ENCODE measurements at places on chromosomes 11 and 22.

DNA sequence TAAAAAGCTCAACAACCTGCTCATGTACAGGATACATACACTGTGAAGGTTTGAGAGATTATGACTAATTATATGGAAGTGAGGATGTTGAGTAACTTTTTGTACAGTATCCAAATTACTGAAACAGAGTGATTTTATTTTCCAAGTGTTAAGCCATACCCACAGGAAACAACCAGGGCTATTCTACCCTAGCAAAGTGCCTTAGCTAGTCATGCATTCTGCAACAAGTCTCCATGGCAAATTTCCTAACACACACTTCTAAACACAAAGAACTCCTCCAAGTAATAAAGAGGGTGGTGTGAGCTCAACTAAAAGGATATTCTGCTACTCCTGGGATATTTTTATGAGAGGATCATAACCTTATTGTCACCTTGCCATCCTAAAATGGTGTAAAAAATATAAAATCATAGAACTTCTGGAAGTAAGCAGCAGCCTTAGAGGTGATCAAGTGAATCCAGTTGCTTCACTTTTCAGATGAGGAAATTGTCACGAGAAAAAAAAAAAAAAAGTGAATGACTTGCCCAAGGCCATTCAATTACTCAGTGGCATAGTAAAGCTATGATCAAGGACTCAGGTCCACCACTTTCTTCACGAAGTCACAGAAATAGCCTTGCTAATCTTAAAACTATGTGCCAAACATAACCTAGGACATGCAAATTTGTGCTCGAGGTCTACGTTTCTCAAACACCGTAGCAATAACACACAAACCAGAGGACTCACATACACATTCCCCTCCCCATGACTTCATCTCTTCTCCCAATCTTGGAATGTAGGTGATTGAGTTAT is 4.2 kb downstream of the LGR4 start:
- DNase-seq = no peak

DNA sequence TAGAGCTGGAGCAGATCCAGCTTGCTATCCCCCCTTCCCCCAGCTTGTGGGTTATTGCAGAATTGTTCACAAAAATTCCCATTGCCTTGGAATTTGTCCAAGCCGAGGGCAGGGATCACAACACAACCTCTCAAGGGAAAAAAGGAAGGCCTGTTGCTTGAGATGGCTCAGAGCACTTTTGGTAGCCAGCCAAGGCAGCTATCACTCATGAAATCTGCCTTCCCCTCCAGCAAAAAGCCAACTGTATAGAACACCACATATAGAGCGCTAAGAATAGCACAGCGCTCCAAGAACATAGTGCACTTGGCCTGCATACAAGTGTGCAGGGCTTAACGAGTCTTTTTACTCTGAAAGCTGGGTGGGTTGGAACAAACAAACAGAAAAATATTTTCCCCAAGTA is 46.2 kb downstream of the FAM83F start:
- DNase-seq = peak; percentile 91

GRCh38 chr11:70354629-70355028 is 43.7 kb upstream of the CTTN start:
- DNase-seq = no peak

GRCh38 chr11:23405350-23405937 is 545.2 kb upstream of the CCDC179 start:
- no peak for DNase-seq

DNA sequence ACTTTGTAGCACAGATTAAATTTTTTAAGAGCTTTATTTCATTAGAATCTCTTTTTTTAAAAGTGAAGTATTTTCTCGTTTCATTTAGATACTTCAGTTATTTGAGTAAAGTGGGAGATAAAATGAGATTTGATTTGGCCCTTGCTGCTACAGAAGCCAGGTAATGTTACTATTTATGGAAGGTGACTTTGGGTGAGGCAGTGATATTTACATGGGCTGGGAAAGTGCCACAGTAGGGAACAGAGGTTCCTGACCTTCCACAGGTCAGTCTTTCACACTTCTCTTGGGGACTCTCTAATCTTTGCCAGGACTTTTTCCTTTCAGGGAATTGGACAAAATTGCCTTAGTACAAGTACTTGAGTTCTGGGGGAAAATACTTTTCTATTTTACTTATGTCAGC is 20.4 kb downstream of the CTR9 start:
- no peak for DNase-seq

- no peak for DNase-seq
Observed at GRCh38 chr11:65426839-65427690, 4.5 kb downstream of the NEAT1 start.

DNA sequence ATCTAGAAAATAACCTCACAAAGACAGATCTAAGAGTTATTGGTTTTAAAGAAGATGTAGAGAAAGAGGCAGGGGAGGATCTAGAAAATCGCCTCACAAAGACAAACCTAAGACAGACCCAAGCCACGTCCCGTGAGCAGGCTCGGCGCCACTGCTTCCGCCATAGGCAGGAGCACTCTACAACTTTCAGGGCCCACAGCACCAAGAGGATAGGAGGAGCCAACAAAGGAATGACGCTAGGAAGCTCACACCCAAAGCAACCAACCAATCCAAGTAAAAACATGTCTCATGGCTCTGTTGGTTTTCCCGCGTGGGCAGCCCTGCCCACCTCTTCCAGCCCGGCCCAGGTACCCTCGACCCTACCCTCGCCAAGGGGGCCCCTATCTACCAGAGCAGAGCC is 4167.4 kb upstream of the OR11H1 start:
- DNase-seq = no peak

- peak; percentile 72 for DNase-seq
Observed at GRCh38 chr11:64241491-64242374, 838 bp downstream of the FKBP2 start.
